ENCODE measurements at places on chromosomes 2 and 18. TPM values are rescaled to one million over a fixed set of nuclear protein-coding genes. Genes with fewer than 3 reads are reported as not detected.

CSRNP3 gene
- 0.25 TPM for polyA plus RNA-seq

RUFY4 gene
- polyA plus RNA-seq, result not detected

KIF3C gene
- polyA plus RNA-seq, result 9.5 TPM

TIGD1 gene
- 4.3 TPM for polyA plus RNA-seq

RAB6C gene
- polyA plus RNA-seq, result not detected

ARHGEF4 gene
- 0.95 TPM for polyA plus RNA-seq

ELOA2 gene
- not detected for polyA plus RNA-seq

AUP1 gene
- polyA plus RNA-seq, result 51.9 TPM

WNT6 gene
- polyA plus RNA-seq, result not detected

CPO gene
- polyA plus RNA-seq, result 0.12 TPM

RESP18 gene
- polyA plus RNA-seq, result not detected

GAL3ST2 gene
- not detected for polyA plus RNA-seq

LBX2 gene
- polyA plus RNA-seq, result 0.76 TPM

PDCL3 gene
- polyA plus RNA-seq, result 19.2 TPM

All from AG04450 (cell line).